NCI-H510A treated with DMSO at 0.1 percent for 48 hours (cell line): ENCODE measurements at places on chromosomes 2 and 18.

DNA sequence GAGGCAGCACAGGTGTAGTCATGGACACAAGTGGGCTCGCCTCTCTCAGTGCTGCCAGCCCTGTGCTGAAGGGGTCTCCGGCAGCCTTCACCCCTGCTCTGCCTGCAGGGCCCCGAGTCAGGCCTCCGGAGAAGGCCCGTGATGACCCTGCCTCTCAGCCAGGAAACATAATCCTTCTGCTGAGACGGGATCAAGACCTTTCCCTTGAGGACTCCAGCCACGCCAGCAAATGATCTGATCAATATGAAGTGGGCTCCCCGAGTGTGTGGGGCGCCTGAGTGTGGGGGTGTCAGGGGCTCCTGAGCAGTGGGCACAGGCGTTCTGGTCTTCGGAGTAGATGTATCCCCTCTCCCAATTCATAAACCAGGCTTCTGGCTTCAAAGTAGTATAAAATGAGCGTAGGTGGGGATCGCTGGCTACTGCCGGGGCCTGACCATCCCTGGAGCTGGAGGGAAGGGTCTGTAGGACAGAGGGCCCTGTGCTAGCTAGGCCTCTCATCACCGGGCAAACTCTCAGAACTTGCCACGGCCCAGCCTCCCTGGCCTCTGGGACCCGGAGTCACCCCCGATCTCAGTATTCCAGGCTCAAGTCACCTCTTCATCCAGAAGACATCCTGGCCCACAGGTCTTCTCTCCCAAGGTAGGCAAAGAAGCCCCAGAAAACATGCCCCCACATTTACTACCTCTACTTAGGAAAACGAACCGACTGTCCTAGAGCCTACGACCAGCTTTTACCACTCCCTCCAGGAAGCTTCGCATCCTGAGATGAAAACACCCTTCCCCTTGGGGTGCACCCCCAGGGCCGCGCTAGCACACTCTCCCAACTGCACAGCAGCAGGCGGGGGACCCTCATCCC is 33.6 kb downstream of the CRACDL start:
- no peak for DNase-seq

DNA sequence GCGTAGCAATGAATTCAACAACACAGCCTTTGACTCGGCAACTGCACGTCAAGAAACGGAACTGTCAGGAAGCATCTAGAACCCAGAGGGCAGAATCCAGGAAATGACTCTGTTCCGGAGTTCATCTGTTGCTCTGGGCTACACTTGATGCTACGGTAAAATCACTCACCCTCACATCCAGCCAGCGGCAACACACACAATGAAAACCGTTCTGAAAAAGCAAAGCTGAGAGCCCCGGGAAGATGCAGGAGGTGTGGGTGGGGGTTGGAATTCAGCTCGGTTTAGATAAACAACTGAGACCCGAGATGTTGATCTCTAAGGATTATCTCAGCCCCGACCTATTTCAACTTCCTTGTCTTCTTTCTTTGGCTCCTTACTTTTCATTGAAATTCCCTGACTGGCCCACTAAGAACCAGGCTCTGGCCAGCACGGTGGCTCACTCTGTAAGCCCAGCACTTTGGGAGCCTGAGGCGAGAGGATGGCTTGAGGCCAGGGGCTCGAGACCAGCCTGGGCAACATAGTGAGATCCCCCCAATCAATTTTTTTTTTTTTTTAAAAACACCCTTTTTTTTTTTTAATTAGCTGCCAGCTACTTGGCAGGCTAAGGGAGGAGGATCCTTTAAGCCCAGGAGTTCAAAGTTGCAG is 13.3 kb upstream of the RAB17 start:
- no peak for DNase-seq

- DNase-seq = no peak
Observed at GRCh38 chr2:106280224-106280623, 86.1 kb upstream of the UXS1 start.

DNA sequence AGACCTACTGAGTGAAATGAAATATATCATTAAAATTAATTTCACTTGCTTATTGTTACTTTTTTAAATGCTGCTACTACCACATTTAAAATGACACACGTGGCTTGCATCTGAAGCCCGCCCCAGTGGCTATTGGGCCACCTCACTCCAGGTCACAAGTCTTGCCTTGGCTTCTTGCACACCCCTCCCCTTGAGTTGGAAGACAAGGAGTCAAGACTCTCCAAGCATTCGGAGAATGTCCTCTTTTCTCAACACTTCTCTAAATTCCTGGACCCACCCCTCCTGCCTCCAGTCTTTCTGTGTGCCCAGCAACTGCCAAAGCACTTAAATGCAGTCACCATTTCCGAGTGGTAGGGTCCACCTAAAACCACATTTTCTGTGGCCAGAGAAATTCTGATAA is 73.4 kb downstream of the ZBTB7C start:
- DNase-seq = no peak

- peak; percentile 40 for DNase-seq
Observed at GRCh38 chr2:74399785-74400184, 19.7 kb upstream of the DCTN1 start.

DNA sequence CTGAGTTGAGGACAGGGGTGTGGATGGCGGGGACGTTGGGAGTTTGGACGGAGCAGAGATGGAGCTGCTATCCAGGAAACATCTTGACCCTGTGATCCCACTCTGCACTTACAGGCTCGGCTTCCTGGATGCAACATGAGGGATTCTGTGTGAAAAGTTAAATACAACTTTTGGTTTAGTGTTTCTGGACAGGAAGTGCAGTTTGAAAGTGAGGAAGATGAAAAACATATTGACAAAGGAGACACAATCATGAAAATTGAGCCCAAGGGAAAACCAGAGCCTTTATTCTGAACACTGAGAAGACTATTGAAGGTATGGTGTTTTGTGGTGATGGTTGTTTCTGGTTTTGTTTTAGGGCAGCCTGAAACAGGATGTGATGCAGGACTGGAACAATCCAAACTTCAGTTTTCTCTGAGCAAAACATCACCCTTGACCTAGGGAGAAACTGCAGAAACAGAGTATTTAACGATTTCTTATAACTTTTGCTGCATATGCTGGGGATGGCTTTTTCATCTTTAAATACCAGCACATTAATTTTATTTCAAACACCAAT is 76.5 kb upstream of the RFX8 start:
- no peak for DNase-seq

GRCh38 chr18:4040391-4041092 is 414.6 kb downstream of the DLGAP1 start:
- DNase-seq = no peak

DNA sequence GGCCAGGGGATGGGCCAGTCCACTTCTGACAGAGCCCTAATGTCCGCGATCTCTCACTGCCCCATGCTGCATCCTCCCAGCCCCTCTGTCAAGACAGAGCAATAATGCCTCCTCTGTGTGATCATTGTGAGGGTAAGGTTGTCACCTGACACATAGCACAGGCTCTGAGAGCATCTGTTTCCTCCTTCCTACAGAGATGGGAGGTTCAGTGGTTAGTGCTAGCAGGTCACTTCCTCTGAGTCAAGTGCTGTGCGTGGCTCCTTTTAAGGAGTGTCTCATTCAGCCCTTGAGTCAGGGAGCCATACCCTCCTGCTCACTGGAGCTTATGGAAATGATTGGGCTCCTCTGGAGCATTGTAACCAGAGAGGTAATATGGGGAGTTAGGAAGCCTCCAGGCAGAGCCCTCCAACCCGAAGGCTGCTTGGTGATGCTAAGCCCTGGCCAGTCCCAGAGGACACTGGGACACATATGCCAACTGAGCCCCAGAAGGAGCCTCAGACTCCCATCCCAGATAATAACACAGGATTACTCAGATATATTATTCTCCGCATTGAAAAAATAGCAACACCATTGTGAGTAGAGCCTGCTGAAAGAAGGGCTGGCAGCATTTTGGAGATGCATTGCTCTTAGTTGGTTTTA is 189.0 kb downstream of the GALNT1 start:
- DNase-seq = no peak

DNA sequence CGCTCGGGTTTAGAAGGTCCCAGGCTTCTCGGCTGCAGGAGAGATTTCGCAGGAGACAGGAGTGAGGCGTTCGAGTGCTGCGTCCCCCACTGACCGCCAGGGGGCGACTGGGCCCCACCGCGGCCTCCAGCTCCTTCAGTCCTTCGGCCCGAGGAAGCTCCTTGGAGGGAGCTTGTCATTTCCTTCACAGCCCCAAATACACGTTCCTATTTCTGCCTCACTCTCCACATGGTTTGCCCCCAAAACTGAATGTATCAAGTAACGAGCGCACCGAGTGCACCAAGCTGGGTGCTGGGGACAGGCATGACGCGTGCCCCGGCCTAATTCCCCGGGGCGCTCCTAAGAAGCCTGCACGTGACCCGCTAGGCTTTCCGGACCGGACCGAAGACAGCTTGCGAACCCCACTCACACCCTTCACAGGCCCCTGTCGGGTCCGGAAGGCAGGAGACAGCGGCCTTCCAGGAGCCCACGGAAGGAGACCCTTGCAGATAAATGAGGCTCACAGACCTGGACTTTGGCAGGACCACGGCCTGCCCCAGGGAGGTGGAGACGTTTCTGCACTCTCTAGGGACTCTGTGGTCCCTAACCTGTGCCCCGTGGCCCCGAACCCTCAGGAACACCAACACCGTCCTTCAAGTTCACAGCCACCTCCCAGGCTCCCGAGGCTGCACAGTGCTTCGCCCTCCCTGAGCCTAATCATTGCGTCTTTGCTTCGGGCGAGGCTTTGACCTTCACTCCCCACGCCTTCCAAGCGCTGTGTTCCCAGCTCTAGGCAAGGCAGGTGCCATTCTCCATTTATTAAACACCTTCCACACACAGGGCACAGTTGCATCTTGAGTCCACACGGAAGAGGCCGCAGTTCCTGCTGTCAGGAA is 13.0 kb upstream of the FAHD2A start:
- peak; percentile 1 for DNase-seq

DNA sequence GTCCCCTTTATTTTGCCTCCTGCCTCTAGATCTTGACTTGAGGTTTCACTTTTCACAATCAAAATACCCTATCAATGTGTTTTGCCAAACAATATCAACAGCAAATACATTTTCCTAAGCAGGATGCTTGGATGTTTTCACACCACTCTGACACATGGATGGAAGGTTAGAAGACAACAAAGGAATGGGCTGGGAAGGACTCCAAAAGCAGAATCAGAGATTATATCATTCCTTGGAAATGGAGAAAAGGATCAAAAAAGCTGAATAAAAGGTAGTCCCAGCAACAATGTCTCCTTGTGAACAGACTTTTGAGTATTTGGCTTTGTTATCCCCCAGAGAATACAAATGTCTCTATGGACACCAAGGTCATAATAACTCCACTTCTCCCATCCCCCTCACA is 170.8 kb downstream of the ETAA1 start:
- no peak for DNase-seq

DNA sequence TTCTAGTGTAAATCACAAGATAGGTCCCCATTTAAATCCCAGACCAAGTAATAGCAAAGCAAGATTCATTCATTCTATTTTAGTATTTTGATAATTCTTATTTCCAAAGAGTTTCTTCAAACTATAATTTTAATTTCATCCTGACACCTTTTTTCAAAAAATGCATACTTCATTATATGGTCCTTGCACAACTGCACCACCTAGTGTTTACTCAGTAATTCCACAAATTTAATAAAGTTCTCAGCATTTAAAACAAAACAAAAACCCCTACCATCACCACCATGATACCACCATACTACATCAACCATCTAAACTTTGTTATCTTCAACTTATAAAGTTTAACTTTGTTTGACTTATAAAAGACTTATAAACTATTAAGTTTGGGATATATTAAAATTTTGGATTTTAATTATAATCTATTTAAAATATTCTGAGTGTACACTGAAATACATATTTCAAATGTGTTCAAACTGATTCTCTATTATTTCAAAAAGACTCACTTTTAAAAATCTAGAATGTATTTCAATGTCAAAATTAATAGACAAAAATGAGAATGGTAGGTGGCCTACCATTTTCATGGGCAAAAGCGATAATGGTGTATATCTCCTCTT is 44.2 kb downstream of the WDPCP start:
- DNase-seq = peak; percentile 34

DNA sequence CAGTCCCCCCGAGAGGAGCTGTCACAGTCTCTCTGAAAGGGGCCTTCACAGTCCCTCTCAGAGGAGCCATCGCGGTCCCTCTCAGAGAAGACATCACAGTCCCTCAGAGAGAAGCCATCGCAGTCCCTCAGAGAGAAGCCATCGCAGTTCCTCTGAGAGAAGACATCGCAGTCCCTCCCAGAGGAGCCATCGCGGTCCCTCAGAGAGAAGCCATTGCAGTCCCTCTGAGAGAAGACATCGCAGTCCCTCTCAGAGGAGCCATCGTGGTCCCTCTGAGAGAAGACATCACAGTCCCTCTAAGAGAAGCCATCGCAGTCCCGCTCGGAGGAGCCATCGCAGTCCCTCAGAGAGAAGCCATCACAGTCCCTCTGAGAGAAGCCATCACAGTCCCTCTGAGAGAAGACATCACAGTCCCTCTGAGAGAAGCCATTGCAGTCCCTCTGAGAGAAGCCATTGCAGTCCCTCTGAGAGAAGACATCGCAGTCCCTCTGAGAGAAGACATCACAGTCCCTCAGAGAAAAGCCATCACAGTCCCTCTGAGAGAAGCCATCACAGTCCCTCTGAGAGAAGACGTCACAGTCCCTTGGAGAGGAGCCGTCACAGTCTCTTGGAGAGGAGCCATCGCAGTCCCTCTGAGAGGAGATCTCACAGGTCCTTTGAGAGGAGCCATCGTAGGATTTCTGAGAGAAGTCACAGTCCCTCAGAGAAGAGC is 1.3 kb upstream of the ZNF512 start:
- no peak for DNase-seq

GRCh38 chr2:134973241-134974138 is 54.9 kb downstream of the CCNT2 start:
- DNase-seq = no peak

- no peak for DNase-seq
Observed at GRCh38 chr2:39492095-39492590, 55.1 kb upstream of the MAP4K3 start.

DNA sequence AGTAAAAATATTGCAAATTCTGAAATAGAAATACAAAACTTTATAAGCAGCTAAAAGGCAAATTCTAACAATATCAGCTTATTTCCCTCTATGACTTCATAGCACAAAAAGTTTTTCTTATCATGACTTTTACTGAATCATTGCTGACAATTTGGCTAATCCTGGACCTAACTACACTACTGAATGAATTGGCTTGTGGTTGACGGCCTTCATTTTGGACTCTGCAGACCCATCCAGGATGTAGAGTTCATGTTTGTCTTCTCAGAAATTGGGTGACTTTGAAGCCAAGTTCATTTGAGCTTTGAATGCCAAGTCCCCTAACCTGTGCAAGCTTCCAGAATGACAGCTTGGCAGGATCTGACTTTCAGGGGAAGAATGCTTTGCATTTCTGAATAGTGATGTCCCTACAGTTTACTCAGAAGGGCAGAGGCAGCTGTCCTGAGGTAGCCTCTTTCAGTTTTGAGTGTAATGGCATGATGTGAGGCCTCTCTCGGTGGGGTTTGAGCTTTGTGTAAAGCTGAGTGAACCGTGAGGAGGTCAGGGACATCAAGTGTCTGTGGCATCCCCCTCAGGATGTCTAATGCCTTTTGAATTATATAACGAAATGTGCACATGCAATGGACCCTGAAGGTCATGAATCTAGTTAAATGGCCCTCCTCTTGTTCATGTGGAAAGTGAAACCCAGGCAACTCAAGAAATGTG is 48.0 kb downstream of the EFEMP1 start:
- no peak for DNase-seq
